Mesenchymal stem cell (in vitro differentiated cells and primary cell): ENCODE measurements at places on chromosomes 6 and 20.

DNA sequence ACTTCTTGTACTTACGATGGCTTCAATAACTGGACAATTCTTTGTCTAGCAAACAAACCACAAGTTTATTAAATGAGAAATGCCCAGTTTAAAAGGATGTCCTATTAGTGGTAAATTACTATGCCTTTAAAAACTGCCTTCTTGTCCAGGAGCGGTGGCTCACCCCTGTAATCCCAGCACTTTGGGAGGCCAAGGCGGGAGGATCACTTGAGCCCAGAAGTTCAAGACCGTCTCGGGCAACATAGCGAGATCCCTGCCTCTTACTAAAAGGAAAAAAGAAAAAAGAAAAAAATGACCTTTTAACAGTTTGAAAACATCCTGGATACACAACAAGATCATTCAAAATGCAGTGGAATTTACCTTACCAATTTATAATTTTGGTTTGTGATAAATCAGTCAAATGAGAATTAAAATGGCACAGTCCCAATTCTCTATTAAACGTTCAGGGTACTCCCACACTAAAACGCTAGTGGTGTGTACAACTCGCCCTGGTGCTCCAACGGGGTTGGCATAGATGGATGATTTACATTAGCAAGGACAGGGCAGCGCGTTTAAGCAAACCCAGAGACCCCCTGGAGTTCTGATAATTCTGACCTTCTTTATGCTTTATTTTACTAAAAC, 2.3 kb downstream of the ZBTB2 start:
- DNase-seq: no peak

DNA sequence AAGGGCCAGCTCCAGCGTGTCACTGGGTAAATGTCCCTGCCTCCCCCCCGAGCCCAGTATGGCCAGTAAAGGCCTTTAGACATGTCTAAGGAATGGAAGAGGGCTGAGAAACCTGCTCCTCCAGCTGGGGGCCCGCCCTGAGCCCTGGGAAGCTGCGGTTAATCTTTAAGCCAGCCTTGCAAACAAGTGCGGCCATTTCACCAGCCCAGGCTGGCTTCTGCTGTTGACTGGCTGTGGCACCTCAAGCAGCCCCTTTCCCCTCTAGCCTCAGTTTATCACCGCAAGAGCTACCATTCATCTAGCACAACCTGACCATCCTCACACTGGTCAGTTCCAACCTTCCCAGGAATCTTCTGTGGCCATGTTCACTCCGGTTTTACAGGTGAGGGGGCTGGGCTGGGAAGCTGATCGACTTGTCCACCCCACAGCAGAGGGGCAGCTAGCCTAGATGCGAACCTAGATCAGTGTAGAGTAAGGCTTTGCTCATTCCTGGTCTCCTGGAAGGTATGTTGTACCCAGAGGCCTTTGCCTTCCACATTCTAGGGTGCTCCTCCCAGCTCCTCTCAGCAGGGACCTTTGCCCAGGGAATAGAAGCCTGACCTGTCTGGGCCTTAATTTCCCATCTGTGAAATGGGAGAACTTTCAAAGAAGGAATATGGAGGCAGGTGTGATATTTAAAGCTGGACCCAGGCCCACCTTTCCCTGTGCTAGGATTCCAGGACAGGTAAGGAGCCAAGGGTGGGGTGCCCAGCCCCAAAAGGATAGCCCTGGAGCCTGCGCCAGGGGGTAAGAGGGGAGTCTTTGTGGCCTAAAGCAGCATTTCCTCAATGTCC, 1.2 kb upstream of the SRC start:
- no peak for DNase-seq

- DNase-seq: peak; percentile 52
Measured at GRCh38 chr6:125507987-125508655, 206.4 kb upstream of the HDDC2 start.

- DNase-seq: no peak
Measured at GRCh38 chr6:39451831-39452230, 129.3 kb upstream of the KCNK16 start.

- no peak for DNase-seq
Measured at GRCh38 chr20:44651434-44651683, 140 bp downstream of the ADA start.
